ELR (cell line): ENCODE measurements at places on chromosomes 3 and 15.

DNA sequence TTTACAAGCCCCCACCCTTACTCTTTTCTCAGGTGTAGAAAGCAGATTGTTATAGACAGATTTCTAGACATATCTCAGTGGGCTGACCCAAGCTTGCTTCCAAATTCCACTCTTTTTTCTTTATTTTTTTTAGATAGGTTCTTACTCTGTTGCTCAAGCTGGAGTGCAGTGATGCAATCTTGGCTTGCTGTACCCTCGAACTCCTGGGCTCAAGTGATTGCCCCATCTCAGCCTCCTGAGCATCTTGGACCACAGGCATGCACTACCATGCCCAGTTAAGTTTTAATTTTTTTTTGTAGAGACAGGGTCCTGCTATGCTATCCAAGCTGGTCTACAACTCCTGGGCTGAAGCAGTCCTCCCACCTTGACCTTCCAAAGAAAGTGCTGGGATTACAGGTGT is 53.5 kb upstream of the ADAMTS9 start:
- DNase-seq, result no peak

DNA sequence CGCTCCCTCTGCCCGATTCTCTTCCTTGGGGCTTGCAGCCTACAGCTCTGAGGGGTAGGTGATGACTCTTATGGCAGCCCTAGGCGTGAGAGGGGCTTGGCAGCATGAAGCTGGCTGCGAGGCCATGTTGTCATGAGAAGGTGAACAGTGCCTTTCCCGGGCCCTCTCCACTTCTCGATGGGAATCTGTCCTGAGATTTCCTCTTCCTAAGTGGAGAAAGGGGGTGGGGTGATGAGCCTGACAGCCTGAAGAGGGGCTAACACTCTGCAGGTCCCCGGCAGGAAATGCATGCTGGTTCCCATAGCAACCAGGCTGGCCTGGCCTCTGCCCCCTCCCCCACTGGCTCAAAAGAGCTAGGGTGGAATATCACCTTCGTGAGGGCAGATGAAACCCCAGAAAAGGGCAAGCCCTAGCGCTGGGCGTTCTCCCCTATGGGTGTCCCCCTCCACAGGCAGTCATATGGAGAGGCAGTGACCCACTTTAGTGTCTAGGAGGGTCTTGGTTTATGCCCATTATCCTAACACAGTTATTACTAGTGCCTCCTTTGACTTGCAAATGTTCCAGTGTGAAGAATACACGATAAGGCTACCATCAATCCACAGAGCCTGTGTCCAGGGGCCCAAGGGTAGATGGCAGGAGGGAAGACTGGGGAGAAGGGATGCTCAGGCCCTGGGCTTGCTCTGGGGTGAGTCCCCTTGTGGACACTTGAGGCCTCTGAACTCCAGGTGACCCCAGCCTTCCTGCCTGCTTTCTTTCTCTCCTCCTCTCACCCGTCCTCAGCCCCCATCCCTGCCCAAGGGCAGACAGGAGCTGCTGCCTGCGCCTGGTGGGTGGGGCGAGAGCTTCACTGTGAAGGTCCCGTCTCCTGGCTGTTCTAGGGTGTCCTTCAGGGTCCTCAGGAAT is 13.2 kb downstream of the EPHB3 start:
- DNase-seq, result no peak

DNA sequence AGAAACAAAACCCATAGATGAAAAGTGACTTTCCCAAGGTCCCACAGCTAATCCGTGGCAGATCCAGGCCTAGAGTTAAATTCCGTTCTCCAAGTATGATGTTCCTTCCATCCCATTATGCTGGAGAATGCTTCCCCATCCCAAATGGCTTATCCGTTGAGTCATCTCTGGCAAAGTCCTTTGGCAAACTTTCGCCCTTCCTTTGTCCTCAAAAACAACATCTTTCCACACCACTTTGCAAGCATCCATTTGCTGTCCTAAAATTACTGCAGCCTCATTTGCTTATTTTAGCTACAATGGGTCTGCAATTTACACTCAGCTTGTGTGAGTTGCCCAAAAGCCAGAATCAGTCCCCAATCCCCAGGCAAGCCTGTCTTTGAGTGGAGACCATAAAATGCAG is 304.0 kb upstream of the TLE3 start:
- no peak for DNase-seq

DNA sequence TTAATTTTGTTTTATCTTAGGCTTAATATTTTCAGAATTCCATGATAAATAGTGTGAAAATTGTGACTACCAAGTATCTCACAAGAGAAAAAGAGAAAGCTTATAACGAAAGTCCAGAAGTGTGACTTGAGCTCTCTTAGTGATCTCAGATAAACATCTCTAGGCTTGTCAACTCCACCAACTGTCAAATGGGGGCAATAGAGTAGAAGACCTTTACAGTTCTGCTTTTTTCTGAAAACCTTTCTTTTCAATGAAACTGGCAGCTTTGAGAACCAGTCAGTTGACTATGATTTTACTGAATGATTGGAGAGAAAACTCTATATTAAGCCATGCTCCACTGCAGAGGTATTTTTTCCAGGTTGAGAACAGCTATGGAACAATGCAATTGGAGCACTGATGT is 119.2 kb upstream of the TP63 start:
- no peak for DNase-seq

- DNase-seq, result no peak
Measured at GRCh38 chr3:44227632-44228031, 14.1 kb upstream of the TOPAZ1 start.

DNA sequence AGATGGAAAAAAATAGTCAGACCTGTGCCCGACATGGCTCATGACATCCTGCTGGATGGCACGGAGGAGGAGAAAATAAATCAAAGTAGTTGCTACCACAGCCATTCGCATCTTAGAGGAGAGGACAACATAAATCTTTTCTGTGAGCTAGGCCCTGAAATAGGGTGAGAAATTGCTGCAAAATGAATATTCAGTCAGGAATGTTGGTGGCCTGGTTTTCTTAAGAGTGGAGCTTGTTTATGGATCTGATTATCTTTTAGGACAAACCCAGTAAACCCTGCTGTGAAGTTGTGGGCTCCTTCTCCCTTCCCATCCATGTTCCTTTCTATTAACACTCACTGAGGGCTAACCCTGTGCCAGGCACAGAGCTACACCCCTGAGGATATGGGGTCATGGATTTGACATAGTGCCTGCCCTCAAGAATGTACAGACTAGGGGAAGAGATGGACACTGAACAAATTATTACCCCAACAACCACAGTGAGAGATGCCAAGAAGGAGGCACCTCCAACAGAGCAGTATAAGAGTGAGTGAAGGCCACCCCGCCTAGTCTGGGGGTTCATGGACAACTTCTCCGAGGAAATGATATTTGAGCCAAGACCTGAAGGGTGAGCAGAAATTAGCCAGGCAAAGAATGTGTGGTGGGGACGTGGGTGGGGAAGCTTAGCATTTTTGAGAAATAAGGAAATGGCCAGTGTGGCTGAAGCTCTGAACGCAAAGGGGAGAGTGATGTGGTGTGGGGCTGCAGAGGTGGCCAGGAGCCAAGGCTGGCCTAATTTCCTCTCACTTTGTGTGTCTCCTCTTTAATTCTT is 68.9 kb upstream of the ARL8B start:
- DNase-seq, result no peak

- peak; percentile 91 for DNase-seq
Measured at GRCh38 chr3:58271901-58272501, 34.0 kb upstream of the RPP14 start.

DNA sequence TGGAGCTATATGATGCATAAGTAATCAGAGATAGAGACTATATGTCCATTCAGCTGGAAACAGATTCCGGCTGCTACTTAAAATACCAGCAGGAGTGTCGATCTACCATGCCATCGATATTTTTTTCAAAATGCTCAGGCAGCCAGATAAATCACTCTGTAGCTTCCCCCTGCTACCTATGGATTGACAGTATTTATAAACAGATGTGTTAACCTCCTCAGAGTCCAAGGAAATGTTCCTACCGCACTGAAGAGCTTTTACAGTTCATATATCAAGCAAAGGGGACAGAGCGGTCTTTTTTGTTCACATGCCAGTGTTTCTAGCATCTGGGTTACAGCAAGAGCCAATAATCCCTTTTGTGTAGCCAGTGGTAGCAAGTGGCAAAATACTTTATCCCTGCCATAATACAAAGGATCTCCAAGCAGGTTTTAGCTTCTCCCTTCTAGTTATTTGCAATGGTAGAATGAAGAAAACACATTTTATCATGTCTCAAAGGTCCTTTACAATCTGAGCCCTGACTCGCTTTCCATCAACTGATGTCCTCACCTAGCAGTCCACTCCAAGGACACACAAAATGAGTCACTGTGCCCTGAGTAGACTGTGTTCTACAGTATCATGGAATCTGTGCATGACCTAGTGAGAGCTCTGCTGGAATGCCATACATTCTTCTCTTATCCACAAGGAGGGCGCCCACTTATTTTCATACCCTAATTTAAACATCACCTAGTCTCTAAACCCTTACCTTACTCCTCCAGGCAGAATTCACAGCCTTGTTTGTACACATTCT is 507.0 kb downstream of the TBL1XR1 start:
- no peak for DNase-seq
